ENCODE measurements at places on chromosomes 16 and 17.

DNA sequence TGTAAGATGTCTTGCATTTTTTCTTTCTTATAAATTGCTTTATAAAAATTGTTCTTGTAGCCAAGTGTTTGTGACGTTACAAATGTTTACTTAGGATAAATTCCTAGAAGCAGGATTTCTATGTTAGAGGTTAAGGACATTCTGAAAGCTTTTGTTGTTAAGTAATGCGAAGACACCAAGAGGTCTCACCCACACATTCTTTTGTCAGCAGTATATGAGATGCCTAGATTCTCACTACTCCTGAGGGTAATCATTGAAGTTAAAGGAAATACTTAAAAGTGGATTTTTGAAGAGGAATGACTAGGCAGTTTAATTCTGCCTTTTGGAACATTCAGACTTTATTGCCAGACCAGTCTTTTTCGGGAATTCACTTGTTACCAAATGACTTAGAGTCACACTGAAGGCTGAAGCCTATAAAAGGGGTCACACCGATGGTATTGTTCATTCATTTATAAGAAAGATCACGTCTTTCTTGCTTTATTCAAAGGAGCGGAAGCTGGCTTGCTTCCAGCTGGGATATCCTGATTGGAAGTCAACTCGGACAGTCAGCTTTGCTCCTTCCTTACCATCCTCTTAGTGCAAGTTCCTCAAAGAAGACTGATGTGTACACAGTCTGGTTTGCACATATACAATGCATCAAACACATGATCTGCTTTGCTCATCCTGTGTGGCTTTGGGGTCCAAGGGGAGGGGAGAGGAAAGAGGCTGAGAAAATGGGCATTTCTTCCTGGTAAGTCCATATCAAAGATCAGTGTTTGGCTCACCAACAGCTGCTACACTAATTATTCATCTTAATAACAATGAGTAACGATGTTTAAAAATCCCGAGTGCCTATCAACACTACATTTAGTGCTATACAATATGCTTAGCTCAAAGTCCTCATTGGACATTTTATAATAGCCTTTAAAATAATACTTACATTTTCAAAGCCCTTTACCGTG is 160.0 kb downstream of the MAP2K6 start:
- DNase-seq = no peak

DNA sequence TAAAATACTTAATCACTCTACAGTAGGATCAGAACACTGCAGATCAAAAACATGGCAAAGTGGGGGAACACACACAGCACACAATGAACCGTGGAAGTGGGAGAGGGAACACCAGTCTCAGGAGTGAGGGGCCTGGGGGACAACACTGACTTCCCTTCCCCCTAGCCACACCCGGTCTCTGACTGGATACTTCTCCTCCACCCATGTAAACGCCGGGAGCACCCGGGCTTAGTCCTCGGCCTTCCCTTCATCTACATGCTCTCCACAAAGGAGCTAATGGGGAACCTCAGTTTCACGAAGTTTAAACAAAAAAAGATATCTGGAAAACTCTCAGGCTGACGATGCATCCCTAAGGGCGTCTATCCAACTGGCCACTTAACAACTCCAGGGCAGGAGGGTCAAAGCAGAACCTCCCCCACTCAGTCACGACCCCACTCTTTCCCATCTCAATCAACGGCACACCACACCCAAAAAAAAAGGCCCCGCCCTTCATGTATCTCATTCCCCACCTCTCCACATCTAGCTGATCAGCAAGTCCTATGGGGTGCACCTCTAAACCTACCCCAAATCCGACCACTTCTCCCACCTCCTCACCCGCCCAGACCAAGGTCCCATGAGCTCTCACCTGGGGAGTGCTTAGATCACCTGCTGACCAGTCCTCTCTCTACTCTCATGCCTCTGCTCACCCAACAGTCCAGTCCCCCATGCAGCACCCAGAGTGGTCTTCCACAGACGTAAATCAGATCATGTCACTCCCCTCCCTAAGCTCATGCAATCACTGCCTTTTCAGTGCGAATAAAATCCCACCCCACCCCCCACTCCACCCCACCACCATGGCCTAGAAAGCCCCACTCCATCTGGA is 7.4 kb downstream of the ZDHHC7 start:
- DNase-seq = peak; percentile 40

- no peak for DNase-seq
Observed at GRCh38 chr17:75762513-75763268, 2.3 kb downstream of the GALK1 start.

DNA sequence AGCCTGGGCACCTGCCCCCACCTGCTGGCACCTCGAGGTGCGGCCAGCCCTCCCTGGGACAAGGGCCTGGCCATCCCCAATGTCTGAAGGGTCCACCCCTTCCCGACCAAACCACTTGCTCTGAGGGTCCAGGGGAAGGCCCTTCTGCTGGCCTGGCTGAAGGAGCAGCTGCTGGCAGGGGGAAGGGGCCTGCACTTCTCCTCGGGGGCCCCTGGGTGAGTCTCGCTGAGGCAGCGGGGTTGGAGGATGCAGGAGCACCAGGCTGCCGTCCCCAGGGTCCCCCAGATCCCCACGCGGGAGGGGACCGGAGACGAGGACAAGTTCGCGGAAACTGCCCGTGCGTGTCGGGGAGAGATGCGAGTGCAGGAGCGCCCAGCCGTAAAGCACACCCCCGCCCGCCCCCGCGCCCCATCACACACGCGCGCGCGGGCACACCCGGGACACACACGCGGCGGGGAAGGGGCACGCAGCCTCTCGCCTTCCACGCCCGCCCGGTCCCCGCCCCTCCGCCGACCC is 725 bp upstream of the CACNA1H start:
- DNase-seq = no peak

DNA sequence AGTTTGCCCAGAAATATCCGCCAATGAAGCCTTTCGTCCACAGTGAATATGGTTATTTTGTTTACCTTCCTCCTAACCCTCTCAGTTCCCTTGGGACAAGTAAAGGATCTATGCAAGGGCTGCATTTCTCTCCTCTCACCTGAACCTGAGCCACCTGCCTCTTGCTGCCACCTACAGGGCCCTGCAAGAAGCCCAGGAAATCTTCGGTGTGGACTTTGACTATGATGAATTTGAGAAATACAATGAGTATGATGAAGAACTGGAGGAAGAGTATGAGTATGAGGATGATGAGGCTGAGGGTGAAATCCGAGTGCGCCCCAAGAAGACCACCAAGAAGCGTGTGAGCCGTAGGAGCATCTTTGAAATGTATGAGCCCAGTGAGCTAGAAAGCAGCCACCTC is 14.0 kb downstream of the SUPT6H start:
- peak; percentile 37 for DNase-seq

DNA sequence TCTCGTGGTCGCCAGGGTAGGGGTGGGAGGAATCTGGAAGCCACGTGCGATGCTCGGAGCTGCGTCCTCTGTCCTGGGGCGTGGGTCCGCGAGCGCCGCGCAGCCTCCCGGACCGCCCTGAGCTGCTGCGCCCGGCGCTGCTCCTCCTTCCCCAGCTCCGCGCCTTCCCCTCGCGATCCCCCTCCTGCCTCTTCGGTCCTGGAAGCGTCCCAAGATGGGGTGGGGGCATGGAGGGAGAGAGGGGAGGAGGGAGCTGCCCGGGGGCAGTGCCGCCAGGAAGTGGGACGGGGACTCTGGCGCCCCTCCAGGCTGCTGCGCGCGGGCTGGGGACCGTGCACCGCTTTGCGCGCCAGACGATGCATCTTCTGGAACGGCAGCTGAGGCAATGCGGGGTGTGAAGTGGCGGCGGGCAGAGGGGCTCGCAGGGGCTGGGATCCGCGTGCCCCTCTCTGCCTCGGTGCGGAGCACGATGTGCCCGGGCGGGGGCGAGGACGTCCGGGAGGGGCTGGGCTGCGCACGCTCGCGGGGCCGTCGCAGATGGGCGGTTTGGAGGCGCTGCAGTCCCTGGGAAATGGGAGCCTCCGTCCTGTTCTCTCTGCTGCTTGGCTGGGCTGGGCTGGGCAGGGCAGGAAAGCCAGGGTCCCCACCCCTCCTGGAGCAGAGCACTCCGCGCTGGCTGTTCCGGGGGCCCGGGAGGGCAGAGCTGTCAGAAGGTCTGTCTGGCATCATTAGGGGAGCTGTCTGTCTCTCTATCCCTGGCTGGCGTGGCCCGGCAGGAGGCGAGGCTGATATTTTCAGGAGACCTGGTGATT is 388.0 kb downstream of the SEC14L1 start:
- DNase-seq = peak; percentile 92

- DNase-seq = no peak
Observed at GRCh38 chr16:66141885-66142284, 224.6 kb upstream of the CDH5 start.

GRCh38 chr16:27048316-27048715 is 18.4 kb upstream of the C16orf82 start:
- DNase-seq = no peak

- DNase-seq = no peak
Observed at GRCh38 chr17:14429084-14429483, 128.2 kb downstream of the HS3ST3B1 start.

- DNase-seq = peak; percentile 44
Observed at GRCh38 chr16:16782153-16782552, 403.2 kb downstream of the NPIPA7 start.

DNA sequence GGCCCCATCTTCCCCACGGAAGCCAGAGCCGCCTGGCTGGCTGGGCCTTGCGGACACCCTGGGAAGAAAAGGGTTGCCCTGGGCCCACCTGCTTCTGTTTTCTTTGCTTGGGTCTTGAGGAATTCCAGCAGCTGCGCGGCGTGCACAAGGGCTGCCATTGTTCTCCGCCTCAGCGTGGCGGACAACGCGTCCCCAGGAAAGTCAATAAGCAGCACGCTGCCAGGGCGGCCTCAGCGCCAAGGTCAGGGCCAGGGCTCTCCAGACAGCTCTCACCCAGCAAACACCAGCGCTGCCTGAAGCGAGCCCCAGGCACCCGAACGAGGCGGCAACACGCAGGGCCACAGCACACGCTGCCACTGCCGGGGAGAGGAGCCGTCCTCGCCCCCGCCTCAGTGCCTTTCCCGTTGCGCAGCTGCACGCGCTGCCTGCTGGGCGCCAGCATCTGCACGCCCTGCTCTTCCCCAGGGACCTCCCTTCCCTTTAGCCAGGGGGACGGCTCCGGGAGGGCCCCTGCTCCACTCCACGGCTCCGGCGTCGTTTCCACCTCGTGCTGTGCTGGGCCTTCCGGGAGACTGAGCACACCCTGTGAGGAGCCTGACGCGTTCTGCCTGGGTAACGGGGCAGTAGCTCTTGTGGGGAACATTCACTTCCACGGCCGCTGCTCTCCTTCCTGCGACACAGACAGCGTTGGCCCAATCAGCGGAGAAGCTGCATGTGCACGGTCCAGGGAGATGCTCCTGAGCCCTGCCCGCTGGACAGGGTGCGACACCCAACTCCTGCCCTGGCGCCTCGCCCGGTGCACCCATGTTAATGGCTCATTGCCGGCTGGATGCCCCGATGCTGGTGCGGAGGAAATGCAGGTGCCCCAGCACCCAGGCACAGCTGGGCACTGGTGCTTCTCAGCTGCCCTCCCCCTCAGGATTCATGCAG is 57.8 kb downstream of the LMF1 start:
- DNase-seq = no peak

DNA sequence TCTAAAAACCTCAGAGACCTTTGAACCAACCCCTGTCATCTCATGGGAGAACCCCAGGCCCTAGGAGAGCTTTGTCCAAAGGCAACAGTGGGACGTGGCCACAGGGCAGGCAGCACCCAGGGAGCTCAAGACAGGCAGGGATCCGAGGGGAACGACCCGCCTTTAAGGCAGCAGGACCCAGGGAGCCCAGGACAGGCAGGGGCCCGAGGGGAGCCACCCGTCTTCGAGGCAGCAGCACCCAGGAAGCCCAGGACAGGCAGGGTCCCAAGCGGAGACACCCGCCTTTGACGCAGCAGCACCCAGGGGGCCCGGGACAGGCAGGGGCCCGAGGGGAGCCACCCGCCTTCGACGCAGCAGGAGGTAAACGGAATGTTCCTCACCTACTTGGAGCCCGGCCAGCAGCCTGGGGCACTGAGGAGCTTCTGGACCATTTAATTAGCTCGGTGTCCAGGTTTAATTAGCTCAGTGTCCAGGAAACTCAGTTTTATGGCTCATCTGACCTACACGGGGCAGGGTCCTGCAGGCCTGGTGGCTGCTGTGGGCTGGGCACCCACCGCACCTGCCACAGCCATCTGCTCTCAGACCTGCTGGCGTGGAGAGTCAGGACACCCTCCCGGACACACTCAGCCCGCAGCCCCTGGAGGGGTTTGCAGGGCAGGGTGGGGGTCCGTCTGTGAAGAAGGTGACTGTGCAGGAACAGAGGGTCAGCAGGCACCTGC is 24.4 kb downstream of the PIEZO1 start:
- no peak for DNase-seq

DNA sequence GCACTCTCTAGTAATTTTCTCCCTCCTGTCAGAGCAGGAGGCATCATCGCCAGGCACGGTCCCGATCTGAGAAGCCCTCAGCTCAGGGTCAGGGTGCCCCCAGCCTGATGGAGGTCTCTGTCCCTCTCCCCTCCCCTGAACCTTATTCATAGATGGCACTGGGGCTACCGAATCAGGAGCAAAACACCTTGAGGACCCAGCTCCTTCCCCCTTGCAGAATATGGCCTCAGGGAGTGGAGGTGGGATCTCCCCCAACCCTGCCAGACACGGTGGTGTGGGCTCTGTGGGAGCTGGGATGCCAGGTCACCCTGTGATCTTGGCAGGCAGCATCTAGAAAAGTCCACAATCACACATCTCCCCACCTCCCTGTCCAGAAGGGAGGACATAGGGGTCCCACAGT is 2.5 kb downstream of the CPNE2 start:
- no peak for DNase-seq

GRCh38 chr17:61757168-61757567 is 106.2 kb downstream of the BRIP1 start:
- no peak for DNase-seq

- no peak for DNase-seq
Observed at GRCh38 chr17:60909405-60909804, 231.8 kb downstream of the BCAS3 start.

GRCh38 chr17:76820039-76820438 is 48.2 kb upstream of the MGAT5B start:
- no peak for DNase-seq

DNA sequence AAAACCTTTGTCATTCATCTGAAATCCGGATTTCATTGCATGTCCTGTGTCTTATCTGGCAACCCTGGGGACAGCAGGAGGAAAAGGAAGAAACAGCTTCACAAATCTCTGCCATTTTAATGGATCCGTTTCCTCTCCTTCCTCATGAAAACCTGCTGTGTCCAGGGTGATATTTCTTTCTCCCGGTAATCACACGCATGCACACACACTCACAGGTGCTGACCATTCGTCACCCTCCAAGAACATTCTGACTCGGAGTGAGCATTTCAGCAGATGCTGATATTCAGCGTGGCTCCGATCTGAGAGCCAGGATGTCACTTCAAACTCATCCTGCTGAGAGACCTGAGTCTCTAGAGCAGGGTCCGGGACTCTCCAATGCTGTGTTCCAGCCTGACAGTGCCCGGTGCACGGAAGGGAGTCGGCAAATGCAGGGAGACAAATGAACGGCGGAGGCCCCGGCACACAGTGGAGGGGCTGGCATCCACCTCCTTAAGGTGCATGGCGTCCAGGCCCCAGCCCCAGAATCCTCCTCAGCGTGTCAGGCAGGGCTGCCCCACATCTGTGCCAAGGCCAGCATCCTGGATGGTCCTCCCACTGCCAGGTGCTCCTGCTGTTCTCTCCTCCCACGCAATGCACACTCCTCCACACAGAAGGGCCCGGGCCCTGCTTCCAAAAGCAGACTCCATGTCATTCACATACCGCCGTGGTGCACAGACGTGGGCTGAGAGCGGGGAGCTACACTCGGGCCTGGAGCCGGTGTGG is 70.7 kb downstream of the RBFOX3 start:
- DNase-seq = no peak
